ENCODE measurements at places on chromosomes 4 and X. TPM values are rescaled to one million over a fixed set of nuclear protein-coding genes. Genes with fewer than 3 reads are reported as not detected.

- DNase-seq, result no peak
These were observed 22.3 kb upstream of the EMCN start for GRCh38 chr4:100540131-100540530.

- peak; percentile 80 for DNase-seq
These were observed 144.1 kb downstream of the SOWAHB start for GRCh38 chr4:76753814-76754213.

GRCh38 chr4:72323227-72323626, 245.8 kb downstream of the ADAMTS3 start:
- DNase-seq, result no peak

DNA sequence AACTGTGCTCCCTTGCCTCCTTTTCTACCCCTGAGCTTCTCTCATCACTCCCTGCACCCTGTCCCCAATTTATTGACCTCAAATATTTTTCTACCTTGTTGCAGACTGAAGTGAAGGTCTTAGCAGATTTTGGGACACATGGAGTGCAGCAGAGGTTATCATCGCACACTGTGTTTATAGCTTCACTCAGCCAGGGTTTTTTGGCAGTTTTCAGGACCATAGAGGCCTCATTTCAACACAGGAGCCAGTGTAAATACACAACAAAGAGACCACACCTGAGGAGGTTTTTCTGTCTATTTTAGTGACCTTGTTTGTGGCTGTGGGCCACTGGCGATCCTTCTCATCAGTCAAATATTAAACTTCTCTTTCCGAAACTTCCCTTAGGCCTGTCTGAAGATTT, 457.1 kb downstream of the SPRY1 start:
- DNase-seq, result no peak

DNA sequence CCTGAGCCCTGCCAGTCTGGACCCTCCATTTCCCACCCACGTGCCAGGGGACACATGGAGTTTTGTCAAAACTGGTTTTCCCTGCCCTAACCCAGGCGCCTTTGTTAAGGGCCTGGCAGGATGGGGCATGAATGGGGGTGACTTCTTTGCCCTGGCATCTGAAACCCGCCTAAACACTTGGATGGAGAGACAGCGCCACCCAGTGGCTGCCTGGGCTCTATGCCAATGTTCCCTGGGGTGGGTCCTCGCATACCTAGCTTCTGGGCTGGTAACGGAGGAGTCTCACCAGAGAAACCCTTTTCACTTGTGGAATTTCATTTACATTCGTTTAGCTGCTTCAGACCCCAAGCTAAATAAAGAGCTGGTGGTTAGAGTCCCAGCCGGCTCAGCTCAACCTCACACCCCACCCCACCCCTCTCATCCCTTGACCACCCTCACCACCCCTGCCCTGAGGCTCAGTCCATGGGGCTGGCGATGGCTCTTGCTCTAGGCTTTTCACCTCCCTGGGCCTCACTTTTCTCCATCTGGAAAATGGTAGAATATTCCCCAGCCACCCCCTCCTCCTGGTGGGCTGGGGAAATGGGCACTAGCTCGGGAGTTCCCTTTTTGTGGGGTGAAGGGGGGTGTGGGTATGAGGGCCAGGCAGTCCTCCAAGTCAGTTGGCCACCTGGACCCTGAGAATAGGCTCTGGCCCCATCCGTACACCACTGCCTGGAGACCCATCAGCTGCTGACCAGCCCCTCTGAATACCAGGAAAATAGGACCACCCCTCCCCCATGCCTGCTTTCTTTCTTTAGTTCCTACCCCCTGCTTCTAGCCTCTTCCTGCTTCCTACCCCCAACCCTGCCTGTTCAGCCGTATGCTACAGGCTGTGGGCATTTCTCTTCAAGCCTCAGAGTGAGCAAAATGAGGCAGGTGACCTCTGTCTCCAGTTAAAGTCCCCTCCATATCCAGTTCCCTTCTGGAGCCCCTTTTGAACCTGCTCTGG, 57.1 kb upstream of the PJA1 start:
- DNase-seq, result peak; percentile 69

DNA sequence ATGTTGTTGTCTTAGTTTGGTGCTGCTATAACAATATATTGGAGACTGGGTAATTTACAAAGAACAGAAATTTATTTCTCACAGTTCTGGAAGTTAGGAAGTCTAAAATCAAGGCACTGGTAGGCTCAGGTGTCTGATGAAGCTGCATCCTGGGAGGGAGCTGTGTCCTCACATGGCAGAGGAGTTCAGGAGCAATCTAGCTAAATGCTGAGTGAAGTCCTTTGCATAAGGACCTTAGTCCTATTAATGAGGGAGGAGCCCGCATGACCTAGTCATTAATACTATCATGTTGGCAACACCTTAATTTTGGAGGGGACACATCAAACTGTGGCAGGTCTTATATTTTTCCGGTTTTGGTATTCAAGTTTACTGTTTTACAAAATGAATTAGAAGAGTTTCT, 36.0 kb upstream of the NSUN7 start:
- DNase-seq, result no peak

FGB gene
- total RNA-seq, result not detected

- DNase-seq, result no peak
These were observed 11.3 kb upstream of the KIAA0232 start for GRCh38 chr4:6771229-6771671.

CD40LG gene
- not detected for total RNA-seq

GRCh38 chrX:154032653-154033052, 13.0 kb upstream of the IRAK1 start:
- no peak for DNase-seq

GRCh38 chr4:138279286-138279685, 37.1 kb upstream of the SLC7A11 start:
- no peak for DNase-seq

DNA sequence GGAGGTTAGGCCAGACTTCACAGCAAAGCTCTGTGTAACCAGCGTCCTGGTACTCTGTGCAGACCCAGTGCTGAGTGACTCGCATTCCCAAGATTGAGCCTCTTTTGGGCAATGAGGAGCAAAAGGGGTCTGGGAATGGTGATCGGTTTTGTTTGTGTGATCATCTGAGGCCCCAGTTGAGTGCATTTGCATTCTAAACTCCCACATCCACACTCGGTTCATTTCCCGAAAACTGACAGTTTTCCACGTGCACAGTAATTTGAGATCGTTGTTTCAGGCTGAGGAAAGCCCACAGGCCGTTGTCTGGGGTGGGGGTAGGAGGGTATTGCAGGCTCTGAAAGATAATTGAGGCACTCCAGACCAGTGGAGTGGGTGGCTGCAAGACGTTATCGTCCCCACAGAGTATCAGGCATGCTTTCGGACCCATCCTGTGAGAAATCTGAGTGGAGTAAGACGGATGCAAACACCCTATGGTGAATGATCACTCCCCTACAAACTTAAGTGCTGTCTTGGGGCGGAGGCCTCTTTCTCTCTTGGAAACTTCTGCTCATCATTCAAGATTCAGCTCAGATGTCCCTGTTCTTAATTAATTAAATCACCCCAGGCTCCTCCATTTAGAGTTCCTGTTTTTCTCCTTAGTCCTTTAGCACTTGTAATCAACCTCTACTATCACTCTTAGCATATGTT, 96.1 kb downstream of the AFF1 start:
- DNase-seq, result no peak

- peak; percentile 44 for DNase-seq
These were observed 314.5 kb downstream of the CAMK2D start for GRCh38 chr4:113447061-113447460.

DNA sequence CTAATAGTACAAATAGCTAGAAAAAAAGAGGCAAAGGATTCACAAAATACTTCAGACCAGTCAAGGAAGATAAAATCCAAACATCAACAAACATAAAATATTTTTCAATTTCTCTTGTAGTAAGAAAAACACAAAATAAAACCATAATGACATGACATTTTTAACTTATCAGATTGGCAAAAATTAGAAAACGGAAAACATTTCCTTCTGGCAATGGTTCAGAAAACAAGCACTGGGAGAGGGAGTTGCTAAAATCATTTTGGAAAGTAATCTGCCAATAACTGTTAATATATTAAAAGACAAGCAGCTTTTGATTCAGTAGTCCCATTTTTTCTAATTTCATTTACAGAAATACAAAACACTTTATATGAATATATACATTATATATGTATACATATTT, 26.1 kb downstream of the TKTL2 start:
- no peak for DNase-seq

GRCh38 chr4:147788791-147789190, 56.9 kb downstream of the ARHGAP10 start:
- DNase-seq, result no peak

GRCh38 chr4:86160426-86160825, 199.4 kb downstream of the MAPK10 start:
- no peak for DNase-seq

DNA sequence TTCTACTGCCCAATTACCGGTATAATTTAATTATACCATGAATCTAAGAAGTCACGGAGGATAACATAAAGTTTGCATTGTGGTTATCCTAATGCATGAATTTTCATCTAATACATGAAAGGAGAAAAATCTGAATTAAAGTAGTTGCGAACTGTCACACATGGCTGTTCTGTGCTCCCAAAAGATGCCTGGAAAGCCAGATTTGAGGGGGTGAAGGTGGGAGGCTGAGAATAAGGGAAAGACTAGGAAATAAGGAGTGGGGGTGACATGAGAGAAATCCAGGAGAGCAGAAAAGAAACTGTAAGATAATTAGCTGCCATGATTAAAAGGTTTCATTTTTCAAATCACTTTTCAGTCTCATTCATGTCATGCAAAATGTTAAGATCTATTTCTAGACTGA, 1582.7 kb downstream of the STIM2 start:
- no peak for DNase-seq

DNA sequence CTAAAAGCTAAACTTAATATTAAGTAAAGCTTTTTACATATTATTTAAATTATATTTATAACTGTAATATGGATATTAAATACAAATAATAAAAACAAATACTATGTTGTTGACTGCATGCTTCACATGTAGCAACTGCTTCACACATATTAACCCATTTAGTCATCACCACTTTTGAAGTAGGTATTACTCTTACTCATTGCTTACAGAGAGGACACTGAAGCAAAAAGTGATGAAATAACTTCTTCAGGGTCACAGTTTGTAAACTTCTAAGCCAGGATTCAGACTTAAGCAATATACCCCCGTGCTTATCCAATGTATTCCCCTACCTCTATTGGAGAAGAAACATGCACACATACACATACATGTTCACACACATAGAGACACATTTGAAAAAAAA, 166.6 kb downstream of the DKK2 start:
- peak; percentile 94 for DNase-seq

- no peak for DNase-seq
These were observed 20.5 kb upstream of the HOPX start for GRCh38 chr4:56701644-56702043.

TLR6 gene
- 0.26 TPM for total RNA-seq

DNAJB14 gene
- total RNA-seq, result 32.9 TPM

NSG1 gene
- 4.1 TPM for total RNA-seq

- no peak for DNase-seq
These were observed 17.6 kb downstream of the FBXO8 start for GRCh38 chr4:174265916-174266315.

DNA sequence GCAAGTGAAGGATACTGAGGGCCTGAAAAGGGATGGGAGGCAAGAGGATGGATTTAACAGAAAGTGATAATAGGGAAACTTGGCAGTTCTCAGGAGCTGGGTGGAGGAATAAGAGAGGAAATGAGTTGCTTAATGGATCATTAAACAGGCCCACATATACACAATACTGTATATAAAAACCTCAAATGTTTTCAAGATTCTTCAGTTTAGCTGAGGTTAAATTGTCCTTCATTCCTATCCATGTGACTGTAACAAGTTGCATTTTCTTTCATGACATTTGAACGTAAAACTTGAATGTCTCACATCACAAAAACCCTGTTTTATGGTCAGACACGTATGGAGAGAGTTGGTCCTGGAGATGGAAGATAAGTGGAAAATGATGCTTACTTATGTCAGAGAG, 76.5 kb upstream of the PLAC8 start:
- DNase-seq, result no peak

DNA sequence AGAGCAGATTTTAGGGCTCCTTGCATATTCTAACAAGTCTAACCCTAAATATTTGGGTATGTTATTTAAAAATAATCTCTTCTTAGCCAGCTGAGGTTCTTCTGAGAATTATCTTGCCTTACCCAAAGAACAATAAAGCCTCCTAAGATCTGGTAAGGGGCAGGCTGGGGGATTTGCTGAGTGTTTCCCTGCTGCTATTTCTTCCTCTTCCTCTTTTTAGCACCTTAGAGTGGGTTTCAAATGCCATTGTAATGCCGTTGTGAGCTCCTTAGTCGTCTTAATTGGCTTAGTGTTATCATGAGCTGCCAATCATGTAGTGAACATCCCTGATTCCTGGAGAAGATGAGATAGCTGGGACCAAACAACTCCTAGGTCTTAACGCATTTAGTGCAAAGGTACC, 15.4 kb downstream of the STOX2 start:
- DNase-seq, result no peak

- peak; percentile 71 for DNase-seq
These were observed 2.9 kb downstream of the USP51 start for GRCh38 chrX:55486736-55487135.

DNA sequence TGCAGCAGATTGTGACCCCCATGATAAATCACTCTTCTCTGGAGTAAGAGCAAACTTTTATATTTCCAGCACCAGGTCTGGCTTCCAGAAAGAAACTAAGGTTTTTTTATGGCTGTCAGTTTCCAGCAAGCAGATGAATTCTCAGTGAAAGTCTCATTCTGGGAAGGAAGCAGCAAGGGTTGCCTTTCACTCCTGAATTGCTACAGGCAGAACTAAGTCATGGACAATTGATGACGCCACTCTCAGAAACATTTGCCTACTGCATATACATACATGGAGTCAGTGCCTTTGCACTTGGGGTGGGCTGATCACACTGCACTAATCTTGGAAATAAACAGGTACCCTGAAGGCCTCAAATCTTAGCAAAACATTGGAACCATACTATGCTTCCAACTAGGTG, 80.0 kb downstream of the IL21 start:
- no peak for DNase-seq

TMEM35A gene
- total RNA-seq, result not detected

PIGA gene
- total RNA-seq, result 67.0 TPM

DNA sequence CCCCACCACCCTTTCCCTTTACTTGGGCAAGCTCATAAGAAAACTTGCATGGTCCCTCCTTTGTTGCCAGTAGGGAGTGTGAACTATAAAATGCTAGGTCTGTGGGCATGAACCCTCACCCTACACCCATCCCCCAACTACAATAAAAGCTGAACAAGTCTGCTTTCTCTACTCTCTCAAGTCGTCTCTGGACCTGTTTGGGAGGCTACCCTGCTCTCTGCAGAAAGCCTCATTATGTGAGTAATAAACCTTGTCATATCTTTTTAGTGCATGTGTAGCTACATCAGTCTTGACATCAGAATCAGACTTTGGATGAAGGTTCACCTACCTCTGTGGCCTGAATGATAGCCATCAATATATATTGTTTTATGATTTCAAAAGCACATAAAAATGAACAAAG, 155.4 kb upstream of the FAM241A start:
- DNase-seq, result no peak

DNA sequence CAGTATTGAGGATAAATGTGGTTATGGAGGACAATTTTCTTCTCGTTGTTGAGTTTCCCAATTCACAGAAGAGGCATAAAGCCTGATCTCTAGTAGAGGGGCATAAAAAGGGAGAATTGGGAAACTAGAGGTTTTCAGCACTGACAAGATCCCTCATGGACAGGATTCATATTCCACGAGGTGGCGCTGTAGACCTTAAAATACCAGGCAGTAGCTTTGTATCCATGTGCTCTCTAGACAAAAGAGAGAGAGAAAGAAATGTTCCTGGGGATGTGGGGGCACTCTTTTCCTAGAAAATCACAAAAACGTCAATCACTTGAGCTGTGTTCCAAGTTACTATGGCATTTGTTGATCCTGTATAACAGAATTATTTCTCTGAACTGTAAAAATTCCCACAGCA, 128.3 kb downstream of the MAGEE1 start:
- DNase-seq, result peak; percentile 9

All from bronchial epithelial cell (primary cell).